Suppressor macrophage treated with lipopolysaccharide for 4 hours (primary cell): ENCODE measurements at places on chromosomes 5 and 9.

DNA sequence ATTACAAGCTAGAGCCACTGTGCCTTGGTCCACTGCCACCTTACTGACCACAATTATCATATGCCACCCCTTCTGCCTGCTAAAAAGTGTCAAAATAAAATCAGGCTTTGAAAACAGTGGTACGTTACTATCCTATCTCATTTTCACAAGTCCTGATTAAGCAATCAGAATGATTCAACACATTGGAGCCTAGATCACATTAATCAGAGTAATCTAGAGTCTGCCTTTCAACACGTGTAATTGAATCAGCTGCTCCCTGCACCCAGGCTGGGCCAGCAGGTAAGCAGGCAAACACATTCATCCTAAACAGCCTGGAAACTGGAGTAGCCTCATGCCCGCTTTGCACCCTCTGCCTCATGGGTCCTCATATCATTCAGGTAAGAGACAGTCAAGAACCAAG, 186.2 kb downstream of the DCP2 start:
- peak; percentile 3 for DNase-seq

- DNase-seq: no peak
Observed at GRCh38 chr9:36548454-36548853, 24.2 kb upstream of the MELK start.

GRCh38 chr5:178182158-178182876, 4.9 kb downstream of the GMCL2 start:
- DNase-seq: no peak

DNA sequence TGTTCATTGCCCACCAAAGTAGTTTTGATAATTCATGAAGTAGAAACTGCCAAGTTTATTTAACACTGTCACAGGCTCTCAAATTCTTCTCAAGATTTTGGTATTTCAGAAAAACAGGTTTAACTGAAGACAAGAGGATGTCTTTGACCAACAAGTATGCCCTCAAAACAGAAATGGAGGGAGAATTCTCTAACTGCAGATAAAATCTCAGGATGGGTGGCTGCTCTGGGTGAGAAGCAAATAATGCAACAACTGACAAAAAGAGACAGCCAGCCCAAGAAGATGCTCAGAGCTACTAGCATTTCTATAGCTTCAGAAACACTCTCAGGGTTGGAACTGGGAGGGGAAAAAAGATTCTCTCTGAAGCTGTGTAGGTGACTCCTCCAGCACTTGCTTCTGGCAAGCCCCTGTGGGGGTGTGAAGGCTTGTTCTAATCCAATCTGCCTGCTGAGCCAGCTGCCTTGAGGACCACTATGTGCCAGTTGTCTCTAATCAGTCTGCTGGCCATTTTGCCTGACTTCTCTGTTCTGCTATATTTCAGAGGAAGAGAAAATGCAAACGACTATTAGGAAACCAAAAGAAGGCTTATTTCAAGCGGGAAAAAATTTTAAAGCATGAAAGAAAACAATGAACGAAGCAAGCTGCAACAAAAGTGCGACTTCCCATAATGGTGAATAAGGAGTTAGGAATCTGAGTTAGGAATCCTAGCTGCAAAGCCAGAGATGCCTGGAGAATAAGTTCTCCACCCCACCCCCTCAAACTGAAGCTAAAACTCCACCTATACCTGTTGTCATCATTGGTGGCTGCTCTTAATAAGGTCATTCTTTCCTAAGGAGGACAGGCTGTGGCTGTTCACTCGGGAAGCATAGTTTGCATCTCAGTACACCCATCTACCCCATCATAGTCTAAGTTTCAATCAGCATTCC, 147.5 kb downstream of the GNAQ start:
- no peak for DNase-seq
